ENCODE measurements at places on chromosomes 7 and 10. TPM values are rescaled to one million over a fixed set of nuclear protein-coding genes. Genes with fewer than 3 reads are reported as not detected.
A peak's percentile ranks its signal among the peaks of the same experiment; 100 is the strongest.

EN2 gene
- total RNA-seq, result not detected

FOXP2 gene
- not detected for total RNA-seq

FAM20C gene
- total RNA-seq, result not detected

SH2B2 gene
- 6.3 TPM for total RNA-seq

ARL3 gene
- total RNA-seq, result 6.8 TPM

ZFAND4 gene
- 12.4 TPM for total RNA-seq

PTF1A gene
- not detected for total RNA-seq

ADIRF gene
- total RNA-seq, result not detected

SLF2 gene
- 67.1 TPM for total RNA-seq

GPRIN2 gene
- total RNA-seq, result not detected

DPYSL4 gene
- total RNA-seq, result 65.2 TPM

- DNase-seq, result no peak
Observed at GRCh38 chr7:28729281-28729680, 228.8 kb downstream of the TRIL start.

DNA sequence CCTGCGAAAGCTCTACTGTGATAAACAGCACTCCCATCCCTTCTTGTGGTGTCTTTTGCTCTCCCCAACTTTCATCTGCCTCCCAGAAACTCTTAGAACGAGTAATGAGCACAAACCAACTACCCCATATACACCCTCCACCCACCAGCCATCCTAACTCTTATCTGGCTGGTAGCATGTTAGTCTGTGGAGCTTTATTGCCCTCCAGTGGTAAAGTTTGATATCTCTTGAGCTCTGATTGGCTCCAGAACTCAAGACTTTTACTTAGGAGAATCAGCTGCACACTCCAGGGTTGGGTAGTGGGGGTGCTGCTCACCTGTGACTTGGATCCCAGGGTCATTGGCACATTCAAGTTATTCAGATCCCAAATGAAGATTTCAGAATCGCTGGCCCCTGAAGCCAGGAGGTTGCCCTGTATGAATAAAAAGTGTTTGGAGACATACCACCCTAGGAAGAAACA is 10.9 kb downstream of the SEC31B start:
- DNase-seq, result no peak

DNA sequence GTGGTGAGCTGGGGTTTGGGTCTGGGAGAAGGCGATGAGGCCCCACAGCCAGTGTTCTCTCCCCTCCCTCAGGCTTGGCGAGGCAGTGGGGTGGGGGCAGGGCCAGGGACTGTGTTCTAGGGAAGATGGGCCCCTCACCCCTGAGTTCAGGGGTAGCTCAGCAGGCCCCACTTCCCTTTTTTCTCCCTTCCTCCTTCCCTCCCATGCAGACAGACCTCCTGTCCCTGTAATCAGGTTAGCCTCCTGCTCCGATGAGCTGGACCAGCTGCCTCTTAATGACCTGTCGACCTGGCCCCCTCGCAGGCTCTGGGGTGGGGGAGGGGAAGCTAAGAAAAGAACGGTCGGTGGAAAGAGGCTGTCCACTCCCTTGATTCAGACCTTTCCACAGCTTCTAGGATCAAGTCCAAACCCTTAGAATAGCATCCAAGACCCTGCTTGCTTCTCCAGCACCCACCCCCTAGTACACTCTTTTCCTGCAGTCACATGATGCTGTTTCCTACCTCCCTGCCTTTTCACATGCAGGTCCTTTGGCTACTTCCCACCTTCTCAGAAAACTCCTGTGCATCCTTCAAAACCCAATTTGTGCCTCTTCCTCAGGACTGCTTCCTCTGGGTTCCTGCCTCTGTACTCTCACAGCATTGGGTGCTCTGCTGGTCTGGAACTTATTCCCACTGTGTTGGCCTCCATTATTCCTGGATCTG is 64.1 kb downstream of the ZMIZ1 start:
- no peak for DNase-seq

DNA sequence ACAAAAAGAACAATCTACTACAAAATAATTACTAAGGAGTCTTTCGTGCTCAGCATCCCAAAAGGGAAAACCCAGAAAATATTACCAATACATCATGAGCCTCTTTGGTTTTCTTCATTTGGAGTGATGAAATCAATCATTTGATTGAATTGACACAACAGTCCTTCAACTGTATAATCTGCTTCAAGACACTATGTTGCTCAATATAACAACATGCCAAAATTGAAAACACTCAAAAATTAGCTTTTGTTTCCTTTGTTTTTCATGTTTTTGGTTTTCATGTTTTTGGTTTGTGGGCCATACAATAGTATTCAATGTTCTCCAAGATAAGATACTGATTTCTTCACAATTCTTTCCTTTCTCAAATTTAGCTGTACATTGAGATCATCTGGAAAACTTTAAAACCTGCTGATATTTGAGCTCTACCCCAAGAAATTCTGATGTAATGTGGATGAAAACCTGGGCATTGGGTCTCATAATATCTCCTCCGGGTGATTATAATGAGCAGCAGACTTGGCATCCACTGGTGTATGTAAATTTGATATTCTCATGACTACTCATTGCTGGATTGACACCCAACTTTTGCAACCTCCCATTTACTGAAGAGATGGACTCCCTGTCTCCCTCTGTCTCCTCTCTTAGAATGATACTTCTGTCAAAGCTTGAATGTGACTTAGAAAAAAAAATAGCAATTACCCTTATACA is 4.6 kb downstream of the SOSTDC1 start:
- DNase-seq, result no peak

DNA sequence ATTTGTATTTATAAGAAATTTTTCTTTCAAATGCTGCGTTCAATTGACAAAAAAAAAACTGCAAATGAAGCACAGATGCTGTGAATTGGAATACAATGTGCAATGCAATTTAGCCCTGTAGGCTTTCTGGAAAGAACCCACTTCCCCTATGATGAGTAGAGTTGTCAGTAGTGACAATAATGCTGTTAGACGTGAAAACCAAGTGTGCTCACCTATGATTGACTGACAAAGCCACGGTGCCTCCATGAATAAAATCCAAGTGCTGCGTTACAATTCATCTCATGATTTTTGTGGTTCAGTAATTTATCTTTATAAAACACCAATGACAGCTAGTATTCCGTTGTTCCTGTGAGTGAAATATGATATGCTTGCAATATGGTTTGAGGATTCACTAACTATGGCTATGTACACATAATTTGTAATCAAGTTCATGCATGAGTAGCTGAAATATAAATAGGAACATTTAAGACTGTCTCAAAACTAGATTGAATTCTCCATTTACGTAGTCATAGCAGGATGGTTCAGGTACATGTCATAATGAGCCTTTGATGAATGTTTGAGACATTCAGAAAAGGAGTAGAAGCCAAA is 1160.3 kb downstream of the CNTNAP2 start:
- DNase-seq, result no peak

- DNase-seq, result no peak
Observed at GRCh38 chr10:62769574-62770242, 34.8 kb upstream of the ADO start.

GRCh38 chr7:47730142-47730541 is 148.2 kb upstream of the TNS3 start:
- no peak for DNase-seq

DNA sequence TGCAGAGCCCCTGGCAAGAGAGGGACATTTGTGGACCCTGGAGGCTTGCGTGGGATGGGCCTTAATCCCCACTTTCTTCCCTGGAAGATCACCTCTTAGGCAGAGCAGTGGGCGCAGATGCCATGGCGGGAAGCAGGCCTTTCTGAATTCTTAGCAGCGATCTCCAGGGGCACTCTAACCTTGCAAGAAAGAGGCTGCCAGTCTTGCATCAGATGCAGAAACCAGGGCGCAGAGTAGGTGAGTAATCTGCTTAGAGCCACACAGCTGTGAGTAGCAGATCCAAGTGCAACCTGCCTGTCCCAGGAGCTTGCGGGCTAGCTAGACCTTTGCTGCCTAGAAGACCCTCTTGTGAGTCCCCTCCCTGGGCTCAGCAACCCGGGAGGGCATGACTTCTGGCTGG is 40.0 kb downstream of the KCTD7 start:
- no peak for DNase-seq

DNA sequence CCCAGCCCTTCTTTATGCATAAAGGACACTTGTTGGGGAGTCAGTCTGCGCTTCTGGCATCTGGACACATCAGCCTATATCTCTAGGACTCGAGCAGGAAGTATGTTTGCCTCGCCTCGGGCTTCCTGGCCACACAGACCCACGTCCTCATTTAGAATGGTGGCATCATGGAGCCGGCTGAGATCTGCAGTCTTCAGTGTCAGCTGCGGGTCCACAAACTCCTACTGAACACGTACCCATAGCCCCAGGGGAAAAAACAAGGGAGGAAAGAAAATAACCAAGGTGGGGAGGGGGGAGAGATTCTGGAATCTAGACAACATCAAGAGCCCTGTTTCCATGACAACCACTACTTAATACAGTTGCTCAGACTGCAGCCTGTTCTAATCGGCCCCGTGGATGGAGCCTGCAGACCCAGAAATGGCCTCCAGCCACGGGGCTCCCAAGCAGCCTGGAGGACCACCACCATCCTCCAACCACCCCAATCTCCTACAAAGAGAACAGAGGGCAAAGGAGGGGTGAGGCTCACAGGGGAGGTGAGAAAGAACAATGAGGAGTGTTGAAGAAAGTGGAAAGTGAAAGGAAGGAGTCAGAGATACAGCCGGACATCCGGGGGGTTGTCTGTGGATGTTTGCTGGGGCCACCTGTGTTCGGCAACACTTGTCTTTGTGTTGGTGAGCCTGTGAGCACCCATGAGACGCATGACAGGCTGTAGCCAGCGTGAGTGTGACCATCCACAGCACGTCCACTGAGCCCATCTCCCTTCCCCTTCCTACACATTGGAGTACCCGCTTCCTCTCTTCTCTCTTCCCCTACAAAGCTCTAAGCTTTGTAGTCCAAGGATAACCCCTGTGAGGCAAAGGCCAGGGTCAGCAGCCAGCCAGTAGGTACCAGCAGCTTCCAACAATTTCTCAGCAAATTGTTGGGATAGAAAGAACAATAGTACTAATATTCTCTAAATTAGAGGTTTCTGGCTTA is 141.0 kb downstream of the PLXNA4 start:
- DNase-seq, result no peak

- no peak for DNase-seq
Observed at GRCh38 chr7:6478186-6478585, 30.4 kb upstream of the DAGLB start.

- DNase-seq, result peak; percentile 77
Observed at GRCh38 chr10:43396061-43396927, 12.7 kb downstream of the HNRNPF start.

GRCh38 chr10:79266543-79267312 is 80.5 kb upstream of the PPIF start:
- no peak for DNase-seq

DNA sequence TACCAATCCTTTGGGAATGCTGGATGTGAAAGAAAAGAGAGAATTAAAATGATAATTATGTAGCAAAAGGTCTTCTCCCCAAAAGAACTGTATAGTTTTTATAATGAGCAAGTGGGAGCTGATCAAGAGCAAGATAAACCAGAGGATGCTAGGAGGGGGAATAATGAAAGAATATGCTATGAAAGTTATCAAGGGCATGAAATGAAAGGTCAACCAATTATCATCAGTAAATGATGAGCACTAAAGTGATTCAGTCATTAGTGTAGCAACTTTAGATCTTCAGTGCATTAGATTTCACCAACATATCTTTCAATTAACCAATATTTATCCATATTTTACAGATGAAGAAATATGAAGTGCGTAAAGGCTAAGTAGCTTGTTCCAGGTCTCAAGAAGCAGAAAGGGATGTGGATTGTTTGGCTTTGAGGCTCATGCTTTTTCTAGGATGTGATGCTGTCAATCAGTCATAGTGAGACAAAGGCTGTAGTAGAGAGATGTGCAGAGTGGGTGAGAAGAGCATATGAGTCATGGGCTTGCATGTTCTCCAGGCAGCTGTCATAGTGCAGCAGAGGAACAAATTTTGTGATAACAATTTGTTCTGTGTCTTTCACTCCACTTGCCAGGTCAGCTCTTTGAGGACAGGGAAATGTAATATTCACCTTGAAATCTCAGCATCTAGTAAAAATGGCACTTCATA is 5.7 kb upstream of the OR2F2 start:
- DNase-seq, result no peak

- DNase-seq, result no peak
Observed at GRCh38 chr10:18340496-18341051, 200.3 kb downstream of the CACNB2 start.

DNA sequence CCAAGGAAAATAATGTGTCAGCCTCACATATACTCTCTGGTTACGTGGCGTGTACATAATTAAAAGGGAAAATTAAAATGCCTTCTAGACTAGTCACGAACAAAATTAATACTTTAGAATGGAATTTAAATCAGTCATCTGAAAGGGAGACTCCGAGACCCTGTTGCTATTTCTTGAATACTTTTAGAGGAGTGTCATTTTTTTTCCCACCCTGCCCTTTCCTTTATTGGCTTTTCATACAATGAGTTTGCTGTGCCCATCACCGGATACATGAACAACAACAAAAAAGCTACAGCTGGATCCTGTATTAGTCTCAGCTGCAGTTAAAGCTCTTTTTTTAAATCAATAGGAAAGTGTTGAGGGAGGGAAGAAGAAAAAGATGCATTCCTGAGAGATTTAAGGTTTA is 20.1 kb downstream of the CYTH3 start:
- DNase-seq, result no peak

DNA sequence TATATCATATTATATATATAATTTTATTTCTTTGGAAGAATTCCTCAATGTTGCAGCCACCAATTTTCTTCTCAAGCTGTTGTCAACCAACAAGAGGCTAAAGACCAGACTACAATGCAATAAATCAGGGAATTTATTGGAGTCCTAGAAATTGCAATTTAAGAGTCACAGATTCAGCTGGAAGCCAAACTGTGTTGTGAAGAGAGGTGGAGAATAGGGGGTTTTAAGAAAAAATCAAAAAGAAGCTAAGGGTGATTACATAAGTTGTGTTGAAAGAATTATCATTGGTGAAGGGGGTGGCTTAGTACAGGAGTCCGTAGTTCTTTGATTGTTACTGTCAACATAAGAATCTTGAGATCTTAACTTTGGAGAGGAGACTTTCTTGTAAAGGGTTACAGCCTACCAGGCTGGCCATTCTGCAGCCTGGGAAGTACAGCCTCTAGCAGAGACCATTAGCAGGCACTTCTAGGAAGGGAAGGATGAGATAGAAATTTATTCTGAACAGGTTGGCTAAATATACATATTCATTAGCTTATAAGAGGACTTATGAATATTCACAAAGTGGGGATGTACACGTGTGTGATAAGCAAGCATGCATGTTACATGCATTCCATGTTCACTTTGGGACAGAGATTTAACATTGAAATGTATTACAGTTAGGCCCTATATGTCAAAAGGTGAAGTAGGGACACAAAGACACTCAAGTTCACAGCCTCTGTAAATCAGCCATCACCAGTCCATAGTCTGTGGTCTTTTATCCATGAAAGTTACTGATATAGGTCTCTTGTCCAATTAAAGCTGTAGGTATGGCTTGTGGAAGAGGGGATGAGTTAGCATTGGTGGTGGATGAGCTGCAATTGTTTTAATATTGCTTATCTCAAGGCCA is 8.3 kb upstream of the TMEM168 start:
- DNase-seq, result no peak

DNA sequence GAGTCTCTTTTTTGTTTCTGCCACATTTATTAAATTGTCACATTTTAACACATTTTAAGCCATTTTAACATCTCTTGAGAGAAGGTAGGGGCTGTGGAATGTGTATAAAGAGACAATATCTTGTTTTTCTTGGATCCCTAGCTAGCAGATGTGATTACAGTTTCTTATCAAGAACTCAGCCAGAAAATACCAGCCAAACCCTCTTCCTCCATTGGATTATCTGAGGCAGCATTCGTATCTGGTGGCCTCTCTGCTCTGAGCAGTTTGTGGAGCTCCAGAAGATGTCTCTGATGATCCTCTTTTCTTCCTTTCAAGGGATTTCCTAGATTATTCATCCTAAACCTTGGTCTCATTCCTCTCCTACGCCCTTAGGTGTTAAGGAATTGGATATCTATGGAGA is 35.3 kb upstream of the PFKFB3 start:
- no peak for DNase-seq
